ENCODE measurements at places on chromosomes 5 and 9.
A peak's percentile ranks its signal among the peaks of the same experiment; 100 is the strongest.

DNA sequence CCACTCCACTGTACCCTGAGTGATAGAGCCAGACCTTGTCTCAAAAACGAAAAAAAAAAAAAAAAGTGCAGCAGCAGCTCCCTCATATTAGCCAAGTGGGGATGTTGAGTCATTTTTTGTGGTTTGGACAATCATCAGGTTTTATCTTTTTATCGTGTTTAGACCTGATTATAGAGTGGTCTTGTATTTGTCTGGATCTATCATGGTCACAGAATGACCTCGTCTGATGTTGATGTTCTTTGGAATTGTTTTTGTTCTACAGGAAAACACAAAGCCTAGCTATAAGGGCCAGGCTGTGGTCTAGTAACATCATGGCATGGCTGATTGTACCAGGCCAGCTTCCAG is 1.6 kb upstream of the FBXW11 start:
- DNase-seq = peak; percentile 55

GRCh38 chr5:31807789-31808540 is 169.0 kb downstream of the PDZD2 start:
- DNase-seq = no peak

- no peak for DNase-seq
These were observed 35.5 kb downstream of the SLC12A7 start for GRCh38 chr5:1076406-1076805.

DNA sequence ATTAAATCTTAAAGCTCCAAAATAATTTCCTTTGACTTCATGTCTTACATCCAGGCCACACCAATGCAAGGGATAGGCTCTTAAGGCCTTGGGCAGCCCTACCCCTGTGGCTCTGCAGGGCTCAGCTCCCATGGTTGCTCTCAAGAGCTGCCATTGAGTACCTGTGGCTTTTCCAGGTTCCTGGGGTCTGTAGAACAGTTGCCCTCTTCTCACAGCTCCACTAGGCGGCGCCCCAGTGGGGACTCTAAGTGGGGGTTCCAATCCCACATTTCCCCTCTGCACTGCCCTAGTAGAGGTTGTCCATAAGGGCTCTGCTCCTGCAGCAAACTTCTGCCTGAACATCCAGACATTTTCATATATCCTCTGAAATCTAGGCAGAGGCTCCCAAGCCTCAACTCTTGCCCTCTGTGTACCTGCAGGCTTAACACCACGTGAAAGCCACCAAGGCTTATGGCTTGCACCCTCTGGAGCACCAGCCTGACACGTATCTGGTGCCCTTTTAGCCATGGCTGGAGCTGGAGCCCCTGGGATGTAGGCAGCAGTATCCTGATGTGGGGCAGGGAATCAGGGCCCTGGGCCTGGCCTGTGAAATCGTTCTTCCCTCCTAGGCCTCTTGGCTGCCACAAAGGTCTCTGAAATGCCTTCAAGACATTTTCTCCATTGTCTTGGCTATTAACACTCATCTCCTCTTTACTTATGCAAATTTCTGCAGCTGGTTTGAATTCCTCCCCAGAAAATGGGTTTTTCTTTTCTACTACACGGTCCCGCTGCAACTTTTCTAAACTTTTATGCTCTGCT is 185.1 kb downstream of the SMARCA2 start:
- DNase-seq = no peak

GRCh38 chr9:99058964-99059921 is 45.7 kb upstream of the TGFBR1 start:
- DNase-seq = no peak

DNA sequence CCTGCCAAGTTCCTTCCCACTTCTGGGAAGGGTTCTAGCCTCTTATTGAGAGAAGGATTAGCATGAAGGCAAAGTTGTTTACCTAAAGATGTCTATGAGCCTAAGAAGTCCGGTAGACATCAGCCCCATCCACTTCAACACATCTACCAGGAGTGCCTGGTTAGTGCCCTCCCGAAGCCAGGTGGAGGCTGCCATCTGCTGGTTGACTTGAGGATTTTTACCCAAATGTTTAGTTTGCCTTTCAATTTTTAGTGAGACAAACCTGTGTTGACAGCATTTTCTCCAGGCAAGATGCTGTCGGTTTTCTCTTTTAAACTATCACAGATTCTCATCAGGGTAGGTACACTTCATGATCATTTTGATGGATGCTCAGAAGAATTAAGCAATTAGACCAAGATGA is 83.6 kb upstream of the TNFSF8 start:
- DNase-seq = peak; percentile 91

- no peak for DNase-seq
These were observed 155.9 kb downstream of the ERCC6L2 start for GRCh38 chr9:96031366-96031824.

DNA sequence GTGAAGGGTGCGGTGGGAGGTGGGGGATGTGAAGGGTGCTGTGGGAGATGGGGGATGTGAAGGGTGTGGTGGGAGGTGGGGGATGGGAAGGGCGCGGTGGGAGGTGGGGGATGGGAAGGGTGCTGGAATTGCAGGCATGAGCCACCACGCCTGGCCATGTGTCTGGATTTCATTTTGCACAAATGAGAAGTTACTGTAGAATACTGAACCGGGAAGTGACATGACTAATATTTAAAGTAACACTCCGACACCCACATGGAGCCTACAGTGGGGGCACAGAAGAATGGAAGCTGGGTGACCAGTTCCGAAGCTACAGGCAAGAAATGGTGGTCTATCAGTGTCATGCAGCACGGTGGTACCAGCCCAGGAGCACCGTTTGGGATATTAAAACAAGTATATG is 69.9 kb upstream of the SPTLC1 start:
- no peak for DNase-seq

GRCh38 chr5:41083306-41083705 is 12.2 kb upstream of the MROH2B start:
- DNase-seq = no peak

GRCh38 chr5:132435886-132436285 is 54.7 kb downstream of the IRF1 start:
- no peak for DNase-seq

- no peak for DNase-seq
These were observed 4.0 kb downstream of the TOR4A start for GRCh38 chr9:137281345-137282116.

- peak; percentile 44 for DNase-seq
These were observed 43.1 kb downstream of the P4HA2 start for GRCh38 chr5:132184588-132184987.

DNA sequence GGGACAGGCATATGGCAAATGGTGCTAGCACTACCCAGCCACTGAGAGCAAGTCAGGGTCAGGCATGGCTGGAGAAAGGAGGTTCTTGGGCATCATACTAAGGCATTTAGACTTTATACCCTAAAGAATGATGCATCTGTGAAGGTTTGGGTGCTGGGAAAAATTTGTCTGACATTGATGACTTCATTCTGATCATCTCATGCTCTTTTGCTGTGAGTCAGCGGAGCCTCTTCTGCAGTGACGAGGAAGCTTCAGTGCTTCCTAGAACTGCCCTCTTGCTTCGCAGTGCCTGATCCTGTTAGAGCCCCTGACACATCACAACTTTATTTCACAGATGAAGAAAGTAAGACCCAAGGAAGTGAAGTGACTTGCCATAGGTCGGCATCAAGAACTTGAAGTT is 266.6 kb upstream of the GAS1 start:
- no peak for DNase-seq
